ENCODE measurements at places on chromosomes 7 and 10. TPM values are rescaled to one million over a fixed set of nuclear protein-coding genes. Genes with fewer than 3 reads are reported as not detected.

DNA sequence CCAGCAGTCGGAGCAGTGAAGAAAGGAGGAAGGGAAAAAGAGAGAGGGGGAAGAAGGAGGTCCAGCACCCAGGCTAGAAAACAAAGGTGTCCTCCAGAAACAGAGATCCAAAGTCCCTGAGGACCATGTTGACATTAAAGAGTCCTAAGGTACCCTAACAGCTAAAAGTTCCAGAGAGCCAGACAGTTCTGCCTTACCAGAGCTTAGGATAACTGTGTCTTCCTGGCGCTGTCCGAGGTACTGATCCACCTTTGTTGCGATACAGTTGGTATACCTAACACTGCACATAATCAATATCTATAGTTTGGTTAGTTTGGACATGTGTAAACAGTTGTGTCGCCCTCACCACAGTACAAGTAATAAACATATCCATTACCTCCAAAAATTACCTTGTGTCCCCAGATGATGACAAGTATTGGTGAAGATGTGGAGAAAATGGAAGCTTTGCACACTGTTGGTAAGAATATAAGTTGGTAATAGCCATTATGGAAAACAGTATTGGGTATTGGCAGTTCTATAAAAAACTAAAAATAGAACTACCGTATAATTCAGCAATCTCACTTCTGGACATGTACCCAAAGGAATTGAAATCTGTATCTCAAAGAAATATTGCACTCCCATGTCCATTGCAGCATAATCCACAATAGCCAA is 59.8 kb downstream of the GRID1 start:
- H3K27me3 ChIP-seq, result peaks cover 8% of the 10 kb centered on the region
- no peaks in the 10 kb centered on the region for H3K36me3 ChIP-seq
- DNase-seq, result peak; percentile 57
- no peak overlapping the region for H3K4me3 ChIP-seq
- H3K27ac ChIP-seq, result no peak overlapping the region

GRCh38 chr7:146720195-146720594 is 603.6 kb downstream of the CNTNAP2 start:
- DNase-seq, result no peak
- no peak overlapping the region for H3K4me3 ChIP-seq
- no peaks in the 10 kb centered on the region for H3K27me3 ChIP-seq
- no peaks in the 10 kb centered on the region for H3K36me3 ChIP-seq
- H3K27ac ChIP-seq, result no peak overlapping the region

The PMS2 gene
- 29.0 TPM for total RNA-seq

DNA sequence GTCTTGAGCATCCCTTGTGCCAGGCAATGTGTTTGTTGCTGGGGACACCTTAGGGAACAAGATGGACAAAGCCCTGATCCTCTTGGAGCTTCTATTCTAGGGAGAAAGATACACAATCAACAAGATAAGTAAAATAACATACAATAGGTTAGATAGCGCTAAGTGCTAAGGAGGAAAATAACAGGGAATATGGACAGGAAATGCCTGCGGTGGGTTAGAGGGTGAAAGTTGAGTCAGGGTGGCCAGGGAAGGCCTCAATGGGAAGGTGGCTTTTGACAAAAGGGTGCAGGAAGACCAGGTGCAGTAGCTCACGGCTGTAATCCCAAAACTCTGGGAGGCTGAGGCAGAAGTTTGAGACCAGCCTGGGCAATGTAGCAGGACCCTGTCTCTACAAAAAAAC is 38.3 kb upstream of the MYL10 start:
- H3K27me3 ChIP-seq, result peaks cover 2% of the 10 kb centered on the region
- H3K36me3 ChIP-seq, result no peaks in the 10 kb centered on the region
- H3K27ac ChIP-seq, result no peak overlapping the region
- DNase-seq, result no peak
